ENCODE measurements at places on chromosomes 7 and 10.

GRCh38 chr10:11353006-11353896 is 258.2 kb downstream of the USP6NL start:
- no peak for DNase-seq

DNA sequence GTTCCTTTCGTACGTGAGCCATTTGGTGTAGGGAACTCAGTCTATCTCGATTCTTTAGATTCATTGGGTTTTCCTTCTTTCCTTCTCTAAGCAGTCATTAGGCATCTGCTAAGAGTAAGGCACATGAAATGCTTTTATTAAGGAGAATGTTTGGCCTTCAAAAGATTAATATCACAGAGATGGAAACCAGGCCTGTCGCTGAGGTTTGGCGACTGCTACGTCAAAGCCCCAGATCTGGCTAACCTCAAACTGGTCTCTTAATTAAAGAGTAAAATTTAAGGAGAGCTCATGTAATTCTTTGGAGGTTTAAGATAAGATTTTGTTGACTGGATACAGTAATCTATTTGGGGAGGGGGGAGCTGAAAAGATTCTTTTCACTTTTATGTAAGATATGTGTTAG is 189.8 kb downstream of the JCAD start:
- no peak for DNase-seq

- DNase-seq = no peak
Measured at GRCh38 chr7:83155407-83155806, 7.3 kb downstream of the PCLO start.

GRCh38 chr10:17872191-17873091 is 63.3 kb downstream of the MRC1 start:
- no peak for DNase-seq

GRCh38 chr7:117347962-117348672 is 25.3 kb upstream of the WNT2 start:
- DNase-seq = no peak

GRCh38 chr7:37230221-37230620 is 218.4 kb downstream of the ELMO1 start:
- no peak for DNase-seq

DNA sequence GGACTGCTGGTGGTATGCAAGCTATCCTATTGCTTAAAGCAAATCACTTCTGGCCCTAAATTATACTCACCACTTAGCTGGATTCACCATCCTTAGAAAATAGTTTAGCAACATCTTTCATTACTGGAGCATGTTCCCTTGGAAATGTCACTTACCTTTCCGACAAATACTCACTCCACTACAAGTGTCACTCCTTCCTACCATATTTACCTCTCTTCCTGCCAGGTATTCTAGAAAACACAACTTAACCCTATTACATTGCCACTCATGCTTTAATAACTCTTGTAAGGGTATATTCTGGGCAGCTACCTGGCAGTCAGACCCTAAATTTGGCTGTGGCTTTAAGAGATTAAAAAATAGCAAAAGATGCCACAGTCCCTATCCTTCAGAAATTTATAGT is 37.5 kb upstream of the CTNNA3 start:
- no peak for DNase-seq

- no peak for DNase-seq
Measured at GRCh38 chr7:116897661-116898060, 35.3 kb downstream of the CAPZA2 start.

- no peak for DNase-seq
Measured at GRCh38 chr7:77702968-77703472, 6.8 kb downstream of the RSBN1L start.

DNA sequence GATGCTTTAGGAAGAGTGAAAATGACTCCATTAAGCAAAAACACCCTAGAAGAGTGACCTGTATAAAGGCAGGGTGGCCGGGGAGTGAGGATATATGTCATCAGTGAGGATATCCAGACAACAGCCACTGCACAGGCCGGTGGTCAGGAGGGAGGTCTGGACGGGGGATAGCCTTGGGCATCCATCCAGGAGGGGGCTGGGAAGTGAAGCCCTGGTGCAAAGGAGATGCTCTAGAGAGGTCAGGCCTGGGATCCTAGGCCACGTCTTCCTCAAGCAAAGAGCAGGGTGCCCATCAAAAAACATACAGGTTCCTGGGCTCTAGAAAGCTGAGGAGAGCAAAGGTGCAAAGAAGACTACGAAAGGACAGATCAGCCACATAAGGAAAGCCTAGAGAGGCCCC is 25.6 kb downstream of the FAM171A1 start:
- DNase-seq = no peak

DNA sequence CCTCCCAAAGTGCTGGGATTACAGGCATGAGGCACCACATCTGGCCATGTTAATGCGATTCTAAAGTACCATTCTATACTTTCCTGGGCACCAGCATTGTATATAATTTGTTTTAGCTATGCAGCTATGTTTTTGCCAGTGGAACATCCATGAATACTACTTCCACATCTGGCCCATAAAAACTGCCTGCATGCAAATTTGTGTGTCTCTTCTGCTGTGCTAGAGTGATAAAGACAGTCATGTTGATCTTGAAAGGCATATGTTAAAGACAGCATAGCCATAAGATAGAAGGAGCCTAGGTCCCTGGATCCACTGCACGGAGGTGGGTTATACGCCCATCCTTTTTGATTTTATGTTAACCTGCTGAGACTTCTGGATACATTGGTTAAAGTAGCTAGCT is 52.3 kb downstream of the HACD1 start:
- DNase-seq = no peak

DNA sequence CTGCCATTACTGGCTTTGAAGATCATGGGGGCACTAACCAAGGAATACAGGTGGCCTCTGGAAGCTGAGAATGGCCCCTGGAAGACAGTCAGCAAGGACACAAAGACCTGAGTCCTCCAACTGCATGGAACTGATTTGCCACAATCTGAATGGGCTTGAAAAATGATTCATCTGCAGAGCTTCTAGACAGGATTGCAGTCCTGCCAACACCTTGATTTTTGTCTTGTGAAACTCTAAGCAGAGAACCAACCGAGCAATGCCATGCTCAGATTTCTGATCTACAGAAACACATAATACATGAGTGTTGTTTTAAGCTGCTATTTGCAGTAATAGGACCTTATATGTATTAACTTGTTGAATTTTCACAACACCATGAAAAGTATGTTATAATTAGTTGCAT is 66.1 kb upstream of the SLC13A1 start:
- no peak for DNase-seq

DNA sequence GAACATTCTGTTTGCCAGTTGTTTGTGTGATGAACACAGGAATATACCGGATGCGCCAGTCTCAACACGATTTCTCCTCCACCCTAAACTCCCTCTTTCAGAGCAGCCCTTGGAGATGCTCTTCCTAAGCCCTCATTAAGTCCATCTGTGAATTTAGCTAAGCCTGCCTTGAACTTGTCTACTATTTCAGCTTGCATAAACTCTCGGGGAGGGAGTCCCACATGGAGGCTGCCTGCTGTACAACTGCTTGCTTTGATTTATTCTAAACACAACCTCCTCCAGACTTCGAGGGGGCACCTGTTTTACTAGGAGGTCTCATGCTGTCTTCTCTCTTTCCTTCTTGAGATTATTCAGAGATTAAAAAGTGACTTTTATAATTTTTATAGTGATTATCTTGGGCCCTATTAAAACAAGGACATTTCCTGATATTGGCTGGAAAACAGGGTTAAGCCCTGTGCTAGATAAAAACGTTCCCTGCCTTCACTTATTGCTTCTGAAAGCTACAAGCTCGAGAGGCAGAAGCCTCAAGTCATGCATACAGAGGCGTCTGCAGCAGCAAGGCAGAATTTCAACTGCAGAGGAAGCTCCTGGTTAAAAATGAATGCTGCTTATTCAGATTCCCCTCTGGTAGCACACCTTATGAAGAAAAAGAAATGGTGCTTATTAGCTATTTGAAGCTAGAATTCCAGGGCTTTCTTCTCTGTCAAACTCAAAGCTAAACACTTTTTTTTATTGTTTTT is 174.3 kb downstream of the FANK1 start:
- DNase-seq = no peak

DNA sequence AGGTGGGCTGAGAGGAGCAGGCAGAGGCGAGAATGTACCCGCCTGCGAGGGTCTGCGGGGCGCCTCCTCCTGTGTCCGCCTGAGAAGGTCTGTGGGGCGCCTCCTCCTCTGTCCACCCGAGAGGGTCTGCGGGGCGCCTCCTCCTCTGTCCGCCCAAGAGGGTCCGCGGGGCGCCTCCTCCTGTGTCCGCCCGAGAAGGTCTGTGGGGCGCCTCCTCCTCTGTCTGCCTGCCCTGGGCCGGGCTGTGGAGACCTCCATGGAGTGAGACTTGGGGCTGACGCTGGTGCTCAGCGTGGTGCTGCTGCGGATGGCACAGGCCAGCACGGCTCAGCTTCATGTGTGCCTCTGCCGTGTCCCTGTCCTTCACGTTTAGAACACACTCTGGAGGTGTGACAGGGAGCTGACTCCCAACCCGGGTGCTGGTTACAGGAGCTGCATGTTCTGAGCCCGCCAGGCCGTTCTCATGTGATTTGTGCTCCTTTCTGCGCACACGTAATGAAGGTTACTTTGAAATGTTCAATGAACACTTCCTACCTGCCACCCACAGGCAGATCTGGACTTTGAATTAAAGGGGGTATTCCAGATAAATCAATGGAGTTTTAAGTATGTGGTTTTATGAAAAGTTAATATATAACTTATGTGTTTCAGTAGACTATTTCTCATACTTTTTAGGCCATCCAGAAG is 20.5 kb upstream of the GET4 start:
- no peak for DNase-seq

- DNase-seq = no peak
Measured at GRCh38 chr7:8380130-8380529, 53.3 kb upstream of the NXPH1 start.

- no peak for DNase-seq
Measured at GRCh38 chr7:138903186-138903820, 77.9 kb downstream of the KIAA1549 start.

DNA sequence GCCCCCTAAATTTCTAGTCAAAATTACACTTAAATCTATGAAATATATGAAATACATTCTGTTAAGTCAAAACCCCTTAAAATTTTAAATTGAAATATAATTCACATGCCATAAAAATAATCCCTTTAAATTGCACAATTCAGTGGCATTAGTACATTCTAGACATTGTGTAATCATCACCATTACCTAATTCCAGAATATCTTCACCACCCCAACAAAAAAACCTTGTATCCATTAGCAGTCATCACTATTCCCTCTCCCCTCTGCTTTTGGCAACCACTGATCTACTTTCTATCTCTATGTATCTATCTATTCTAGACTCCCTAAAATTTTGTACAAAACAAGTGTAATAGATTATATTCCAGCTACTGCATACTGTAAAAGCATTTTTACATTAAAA is 261.2 kb downstream of the GLI3 start:
- no peak for DNase-seq

GRCh38 chr10:78769526-78769925 is 299.2 kb upstream of the ZMIZ1 start:
- DNase-seq = no peak

- no peak for DNase-seq
Measured at GRCh38 chr7:107999779-108000560, 3.0 kb downstream of the LAMB1 start.

GRCh38 chr7:108016841-108017775 is 14.1 kb upstream of the LAMB1 start:
- DNase-seq = no peak

- peak; percentile 63 for DNase-seq
Measured at GRCh38 chr10:14878266-14879123, at the start of gene SUV39H2. Gene SUV39H2, plus strand, starts transcription at chr10:14878866. Its CDS starts 23 bp downstream, at chr10:14878889.

DNA sequence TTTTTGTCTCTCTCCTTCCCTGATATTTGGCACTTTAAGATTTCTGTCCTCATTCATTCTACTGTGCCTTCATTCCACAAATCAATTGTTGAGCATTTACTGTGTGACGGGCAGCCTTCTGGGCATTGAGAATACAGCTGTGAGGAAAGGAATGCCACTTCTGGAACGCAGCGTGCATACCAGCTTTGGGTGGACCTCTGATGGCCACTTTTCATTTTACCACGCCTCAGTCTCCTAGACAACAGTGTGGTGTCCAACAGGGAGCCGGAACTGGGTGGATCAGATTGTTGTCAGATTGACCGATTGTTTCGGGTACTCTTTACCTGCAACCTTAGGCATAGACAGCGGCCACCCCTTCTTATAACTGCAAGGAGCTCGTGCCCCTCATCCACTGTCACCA is 222.7 kb upstream of the DPP6 start:
- DNase-seq = no peak

DNA sequence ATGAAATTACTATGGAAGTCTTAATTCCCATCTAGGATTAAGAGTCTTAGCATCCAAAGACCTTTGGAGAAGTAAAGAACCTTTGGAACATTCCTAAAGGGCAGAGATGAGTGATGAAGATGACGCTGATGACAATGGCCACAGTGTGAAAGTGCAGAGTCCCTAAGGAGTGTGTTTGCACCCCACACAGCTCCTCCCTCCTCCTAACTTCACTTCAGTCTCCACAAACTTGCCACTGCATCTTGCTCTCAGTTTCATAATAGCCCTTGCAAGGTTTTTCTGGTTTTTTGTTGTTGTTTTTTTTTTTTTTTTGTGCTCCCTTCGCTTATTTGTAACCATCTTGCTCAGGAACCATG is 117.5 kb upstream of the ANLN start:
- DNase-seq = no peak

DNA sequence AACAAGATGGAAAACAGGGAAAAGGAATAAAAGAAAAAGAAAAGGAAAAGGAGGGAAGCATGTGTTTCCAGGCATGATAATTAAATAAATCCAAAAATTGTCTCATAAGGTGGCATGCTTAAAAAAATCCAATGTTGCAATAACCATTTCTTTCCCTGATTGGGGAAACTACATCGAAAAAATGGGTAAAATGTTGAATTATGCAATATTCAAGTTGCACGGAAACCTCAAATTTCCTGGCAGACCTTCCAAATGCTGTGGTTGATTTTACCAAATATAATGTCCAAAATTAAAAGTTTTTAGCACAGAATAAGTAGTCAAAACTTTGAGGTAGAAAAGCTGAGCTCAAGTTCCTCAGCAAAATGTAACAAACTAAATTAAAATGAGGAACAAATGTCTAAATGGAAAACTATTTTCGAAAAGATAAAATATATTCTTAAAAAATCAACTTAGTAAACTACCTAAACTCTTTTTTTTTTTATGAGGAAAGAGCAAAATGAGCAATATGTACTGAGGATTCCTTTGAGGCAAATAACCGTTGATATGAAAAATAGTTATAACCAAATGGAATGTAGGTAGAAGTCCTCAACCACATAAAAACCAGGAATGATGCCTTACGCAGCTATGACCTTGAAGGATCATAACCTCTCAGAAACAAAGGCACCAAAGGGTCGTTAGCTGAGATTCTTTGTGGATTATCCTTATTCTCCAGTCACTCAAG is 52.6 kb downstream of the MACC1 start:
- DNase-seq = no peak

GRCh38 chr10:77104459-77104980 is 533.1 kb downstream of the KCNMA1 start:
- DNase-seq = no peak
